ENCODE measurements at places on chromosomes 7 and 10.

DNA sequence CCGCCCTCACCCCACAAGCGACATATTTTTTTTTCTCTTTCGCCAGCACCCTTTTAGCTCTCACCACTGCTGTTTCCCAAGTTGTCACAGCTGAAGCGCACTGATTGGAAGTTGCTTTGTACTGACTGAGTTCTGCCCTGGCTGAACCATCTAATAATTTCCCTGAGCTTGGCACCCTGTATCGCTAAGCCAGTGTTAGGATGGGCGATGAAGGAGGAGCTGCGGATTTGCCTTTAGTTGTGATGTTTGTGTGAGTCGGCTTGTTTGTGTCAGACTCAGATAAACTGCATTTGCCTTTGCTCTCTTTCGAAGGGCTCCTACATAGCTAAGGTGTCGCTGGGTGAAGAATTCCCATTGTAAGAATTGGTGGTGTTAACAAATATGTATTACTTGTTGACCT lies 1.3 kb upstream of the ATXN7L1 start:
- peak overlapping the region; percentile 66 for H3K4me3 ChIP-seq
- no peaks in the 10 kb centered on the region for H3K27me3 ChIP-seq
- no peak for DNase-seq
- H3K27ac ChIP-seq: no peak overlapping the region
- peaks cover 2% of the 10 kb centered on the region for H3K36me3 ChIP-seq
- H3K4me1 ChIP-seq: peaks cover 9% of the 10 kb centered on the region

DNA sequence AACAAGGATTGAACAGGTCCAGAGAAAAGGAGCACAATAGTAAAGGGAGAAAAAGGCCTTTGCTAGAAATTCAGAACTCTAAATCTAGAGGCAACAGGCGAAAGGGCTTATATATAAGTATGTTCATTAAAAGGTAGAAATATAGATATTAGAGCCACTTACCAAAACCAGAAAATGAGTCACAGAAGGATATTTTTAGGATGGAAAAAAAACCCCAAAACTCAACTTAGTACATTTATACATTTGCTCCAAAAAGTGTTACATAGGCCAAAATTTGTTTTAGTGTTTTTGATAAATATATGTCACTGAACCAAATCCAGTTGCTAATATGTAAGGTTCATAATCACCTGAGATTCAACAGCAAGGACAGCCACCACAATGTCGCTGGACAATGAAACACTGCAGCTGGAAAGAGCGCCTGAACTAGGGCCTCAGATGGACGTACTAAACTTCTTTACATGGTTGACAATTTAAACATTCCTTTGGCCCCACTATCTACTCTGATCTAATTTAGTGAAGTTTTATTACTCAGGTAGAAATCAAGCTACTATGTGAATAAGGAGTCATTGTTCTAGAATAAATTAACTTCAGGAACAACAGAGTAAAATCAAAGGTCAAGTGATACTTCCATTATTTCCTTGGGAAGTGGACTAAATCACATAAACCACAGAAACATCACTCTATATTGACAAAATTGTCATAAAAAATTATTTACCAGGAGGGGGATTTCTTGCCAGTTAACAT lies 10.9 kb downstream of the FAM3C start:
- peaks cover 1% of the 10 kb centered on the region for H3K36me3 ChIP-seq
- no peaks in the 10 kb centered on the region for H3K27me3 ChIP-seq
- DNase-seq: no peak
- H3K27ac ChIP-seq: no peak overlapping the region

DNA sequence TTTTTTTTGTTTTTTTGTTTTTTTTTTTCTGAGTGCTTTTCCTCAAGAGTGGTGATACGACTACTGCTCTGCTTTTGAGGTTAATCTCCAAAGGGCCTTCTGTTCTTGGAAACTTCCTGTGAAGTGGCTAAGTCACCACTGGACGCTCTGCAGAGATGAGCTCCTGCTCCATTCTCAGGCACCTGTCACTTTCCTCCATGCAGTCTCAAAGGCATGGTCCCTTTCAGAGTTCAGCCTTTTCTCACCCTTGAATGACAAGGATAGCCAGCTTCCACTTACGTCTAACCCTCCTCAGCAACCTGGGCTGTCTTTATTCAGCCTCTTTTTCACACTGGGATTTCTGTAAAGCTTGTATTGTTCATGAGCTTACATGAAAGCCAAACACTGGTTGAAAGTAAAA lies 65.8 kb downstream of the BMPER start:
- H3K27ac ChIP-seq: no peak overlapping the region
- no peak for DNase-seq
- no peaks in the 10 kb centered on the region for H3K27me3 ChIP-seq
- peaks cover 8% of the 10 kb centered on the region for H3K36me3 ChIP-seq
- no peak overlapping the region for H3K4me3 ChIP-seq

- H3K4me3 ChIP-seq: no peak overlapping the region
- H3K27me3 ChIP-seq: no peaks in the 10 kb centered on the region
- DNase-seq: no peak
- peaks cover 4% of the 10 kb centered on the region for H3K36me3 ChIP-seq
- H3K27ac ChIP-seq: no peak overlapping the region
- H3K4me1 ChIP-seq: peaks cover 6% of the 10 kb centered on the region
Measured at GRCh38 chr10:101848408-101848807, 4.8 kb upstream of the KCNIP2 start.

DNA sequence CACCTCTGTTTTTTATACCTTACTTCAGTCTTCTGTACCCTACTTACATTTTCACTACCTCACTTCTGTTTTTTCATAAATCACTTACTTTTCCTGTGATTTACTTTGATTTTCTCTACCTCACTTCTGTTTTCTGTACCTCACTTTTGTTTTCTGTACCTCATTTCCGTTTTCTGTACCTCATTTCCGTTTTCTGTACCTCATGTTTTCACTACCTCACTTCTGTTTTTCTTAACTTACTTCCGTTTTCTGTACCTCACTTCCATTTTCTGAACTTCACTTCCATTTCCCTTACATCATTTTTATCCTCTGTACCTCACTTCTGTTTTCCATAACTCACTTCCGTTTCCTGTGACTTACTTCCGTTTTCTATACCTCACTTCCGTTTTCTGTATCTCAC lies 492.0 kb upstream of the AKR1E2 start:
- H3K27me3 ChIP-seq: no peaks in the 10 kb centered on the region
- peaks cover 2% of the 10 kb centered on the region for H3K4me1 ChIP-seq
- no peak overlapping the region for H3K27ac ChIP-seq
- H3K36me3 ChIP-seq: no peaks in the 10 kb centered on the region
- no peak for DNase-seq

- no peak overlapping the region for H3K4me3 ChIP-seq
- no peak overlapping the region for H3K27ac ChIP-seq
- H3K27me3 ChIP-seq: peaks cover 45% of the 10 kb centered on the region
- H3K4me1 ChIP-seq: no peaks in the 10 kb centered on the region
- DNase-seq: no peak
Measured at GRCh38 chr10:71537681-71538080, 141.0 kb downstream of the CDH23 start.

DNA sequence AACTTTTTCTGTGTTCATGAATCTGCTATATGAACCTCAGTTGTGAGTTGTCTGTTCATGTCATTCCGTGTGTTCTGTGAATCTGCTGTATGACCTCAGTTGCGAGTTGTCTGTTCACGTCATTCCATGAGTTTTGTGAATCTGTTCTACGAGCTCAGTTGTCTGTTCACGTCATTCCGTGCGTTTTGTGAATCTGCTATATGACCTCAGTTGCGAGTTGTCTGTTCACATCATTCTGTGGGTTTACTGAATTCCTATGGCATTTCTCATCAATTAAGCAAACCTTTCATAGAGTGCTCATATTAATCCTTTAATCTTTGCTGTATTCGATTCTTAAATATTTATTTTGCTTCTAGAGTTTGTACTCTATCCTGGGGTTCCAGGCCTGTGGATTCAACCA lies 150.6 kb downstream of the DIP2C start:
- 0 out of 2 replicates have a peak, but pooled peaks cover under 1% of the 10 kb centered on the region for H3K36me3 ChIP-seq
- H3K27me3 ChIP-seq: no peaks in the 10 kb centered on the region
- DNase-seq: peak; percentile 99

DNA sequence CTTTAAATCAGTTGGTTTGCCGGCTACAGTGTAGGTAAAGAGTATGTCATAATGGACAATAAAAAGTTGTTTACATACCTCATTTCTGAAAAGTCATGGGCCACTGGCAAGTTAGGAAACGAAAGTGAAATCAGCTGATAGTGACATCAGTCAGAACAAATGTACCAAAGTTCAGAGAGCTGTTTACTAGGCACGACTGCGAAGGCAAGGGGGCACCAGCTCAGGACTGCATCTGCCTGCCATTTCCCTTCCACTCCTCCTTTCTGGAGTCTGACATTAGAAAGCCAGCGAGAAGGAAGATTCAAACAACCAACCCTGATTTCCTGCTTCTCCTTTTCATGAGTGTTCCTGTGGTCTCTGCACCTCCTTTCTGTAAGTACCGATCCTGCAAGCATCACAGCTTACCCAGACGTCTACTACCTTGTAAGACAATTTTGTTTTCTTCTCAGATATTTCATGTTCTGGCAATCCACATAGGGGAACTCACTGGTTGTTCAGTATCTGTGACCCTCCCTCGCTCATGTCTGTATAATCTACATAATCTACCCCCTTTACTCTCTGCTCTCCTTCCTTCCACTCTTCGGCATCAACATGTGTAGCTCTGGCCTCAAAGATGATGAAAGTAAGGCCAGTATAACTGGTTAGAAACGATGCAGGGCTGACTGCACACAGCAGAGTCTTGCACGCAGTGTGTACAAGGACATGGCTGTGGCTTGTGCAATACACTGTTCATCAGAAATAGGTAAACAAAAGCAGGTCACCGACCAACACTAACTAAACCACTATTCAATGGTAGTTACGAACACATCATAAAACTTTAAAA lies at the start of gene TMEM140:
Gene TMEM140, plus strand, starts transcription at position 174 of the 823 bp plus-strand sequence. CDS start 16,370 bp downstream, outside the sequence.
- peak within 1 kb of the TSS; percentile 88 for H3K27ac ChIP-seq
- H3K4me1 ChIP-seq: peaks cover 4% of the 10 kb centered on the region
- H3K27me3 ChIP-seq: no peaks in the 10 kb centered on the region
- no peaks in the 10 kb centered on the region for H3K36me3 ChIP-seq

GRCh38 chr10:61792921-61793320 lies 108.6 kb upstream of the ARID5B start:
- peak overlapping the region; percentile 62 for H3K27ac ChIP-seq
- H3K36me3 ChIP-seq: no peaks in the 10 kb centered on the region
- peaks cover 16% of the 10 kb centered on the region for H3K4me1 ChIP-seq
- no peak for DNase-seq
- H3K27me3 ChIP-seq: no peaks in the 10 kb centered on the region

- peaks cover 20% of the 10 kb centered on the region for H3K27me3 ChIP-seq
- H3K4me1 ChIP-seq: no peaks in the 10 kb centered on the region
- no peak overlapping the region for H3K27ac ChIP-seq
Measured at GRCh38 chr7:157463245-157463644, 126.4 kb downstream of the DNAJB6 start.

GRCh38 chr7:127979113-127979727 lies 52.0 kb downstream of the LRRC4 start:
- no peak overlapping the region for H3K27ac ChIP-seq
- H3K4me1 ChIP-seq: no peaks in the 10 kb centered on the region
- no peak overlapping the region for H3K4me3 ChIP-seq
- no peak for DNase-seq
- H3K36me3 ChIP-seq: peaks cover 8% of the 10 kb centered on the region

GRCh38 chr10:52621635-52622079 lies 150.9 kb downstream of the MBL2 start:
- no peak overlapping the region for H3K27ac ChIP-seq
- peaks cover 3% of the 10 kb centered on the region for H3K4me1 ChIP-seq
- no peaks in the 10 kb centered on the region for H3K27me3 ChIP-seq
- no peak overlapping the region for H3K4me3 ChIP-seq

- no peaks in the 10 kb centered on the region for H3K36me3 ChIP-seq
- no peak overlapping the region for H3K4me3 ChIP-seq
- H3K4me1 ChIP-seq: no peaks in the 10 kb centered on the region
Measured at GRCh38 chr7:485188-486081, 34.2 kb downstream of the PDGFA start.

- no peak overlapping the region for H3K4me3 ChIP-seq
- no peaks in the 10 kb centered on the region for H3K36me3 ChIP-seq
- no peaks in the 10 kb centered on the region for H3K27me3 ChIP-seq
Measured at GRCh38 chr10:86317949-86318725, 48.5 kb downstream of the GRID1 start.

DNA sequence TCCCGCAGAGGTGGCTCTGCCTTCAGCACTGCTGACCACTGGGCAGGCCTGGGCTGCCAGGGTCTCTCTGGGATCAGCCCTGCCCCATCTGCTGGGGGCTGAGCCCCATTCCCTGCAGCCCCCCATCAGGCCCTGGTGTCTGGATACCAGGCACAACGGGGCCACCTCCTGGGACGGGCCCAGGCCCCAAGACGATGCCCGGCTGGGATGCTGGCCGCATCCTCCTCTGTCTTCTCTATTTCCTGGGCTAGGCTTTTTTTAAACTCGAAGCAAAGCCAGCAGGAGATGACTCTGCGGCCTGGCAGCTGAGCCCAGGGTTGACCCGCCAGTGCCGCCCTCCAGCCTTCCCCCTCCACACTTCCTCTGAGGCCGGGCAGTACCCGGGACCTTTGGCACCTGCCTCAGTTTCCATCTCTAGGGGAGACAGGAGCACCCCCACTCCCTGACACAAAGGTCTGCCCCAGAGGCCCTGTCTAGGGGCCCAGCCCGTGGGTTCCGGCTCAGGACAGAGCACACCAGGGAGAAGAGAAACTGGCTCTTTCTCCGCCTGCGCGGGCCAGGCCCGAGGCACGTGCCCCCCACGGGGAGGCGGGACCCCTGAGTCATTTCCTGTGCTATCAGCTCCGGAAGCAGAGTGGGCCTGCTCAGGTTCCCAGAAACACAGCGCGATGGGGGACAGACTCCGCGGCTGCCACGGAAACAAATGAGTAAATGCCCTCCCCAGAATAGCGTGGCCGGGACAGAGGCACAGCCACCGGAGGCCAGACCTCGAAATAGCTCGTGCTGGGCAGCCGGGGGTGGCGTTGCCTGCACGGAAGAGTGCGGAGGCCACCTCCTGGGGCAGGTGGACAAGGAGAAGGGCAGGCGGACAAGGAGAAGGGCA lies 84.6 kb upstream of the PDGFA start:
- H3K4me1 ChIP-seq: 0 out of 2 replicates have a peak, but pooled peaks cover 3% of the 10 kb centered on the region
- peak; percentile 54 for DNase-seq
- no peaks in the 10 kb centered on the region for H3K36me3 ChIP-seq
- no peak overlapping the region for H3K27ac ChIP-seq

- no peaks in the 10 kb centered on the region for H3K27me3 ChIP-seq
- no peaks in the 10 kb centered on the region for H3K4me1 ChIP-seq
- DNase-seq: no peak
- no peak overlapping the region for H3K27ac ChIP-seq
- H3K36me3 ChIP-seq: no peaks in the 10 kb centered on the region
- no peak overlapping the region for H3K4me3 ChIP-seq
Measured at GRCh38 chr7:132469264-132469663, 107.0 kb downstream of the PLXNA4 start.

- no peaks in the 10 kb centered on the region for H3K36me3 ChIP-seq
- no peak overlapping the region for H3K4me3 ChIP-seq
- H3K27me3 ChIP-seq: peaks cover 2% of the 10 kb centered on the region
- H3K4me1 ChIP-seq: peaks cover 3% of the 10 kb centered on the region
Measured at GRCh38 chr10:69223028-69223342, 2.9 kb downstream of the HKDC1 start.

DNA sequence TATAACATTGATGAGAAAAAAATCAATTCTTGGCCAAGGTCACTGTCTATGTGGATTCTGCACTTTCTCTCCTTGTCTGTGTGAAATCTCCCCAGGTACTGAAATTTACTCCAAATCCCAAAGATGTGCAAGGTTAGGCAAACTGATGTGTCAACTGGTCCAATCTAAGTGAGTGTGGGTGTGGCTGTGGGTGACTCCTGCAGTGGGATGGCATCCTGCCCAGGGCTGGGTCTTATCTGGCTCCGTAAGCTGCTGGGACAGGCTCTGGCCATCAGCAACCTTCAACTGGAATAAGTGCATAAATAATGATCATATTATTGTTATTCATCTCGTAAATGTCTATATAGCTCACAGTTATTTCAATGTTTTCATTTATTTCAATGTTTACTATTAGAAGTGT lies 79.3 kb downstream of the JCAD start:
- no peaks in the 10 kb centered on the region for H3K36me3 ChIP-seq
- H3K27ac ChIP-seq: no peak overlapping the region
- peaks cover 5% of the 10 kb centered on the region for H3K27me3 ChIP-seq
- no peak overlapping the region for H3K4me3 ChIP-seq
- H3K4me1 ChIP-seq: peaks cover 2% of the 10 kb centered on the region
